ENCODE measurements at places on chromosomes 5 and 9.

DNA sequence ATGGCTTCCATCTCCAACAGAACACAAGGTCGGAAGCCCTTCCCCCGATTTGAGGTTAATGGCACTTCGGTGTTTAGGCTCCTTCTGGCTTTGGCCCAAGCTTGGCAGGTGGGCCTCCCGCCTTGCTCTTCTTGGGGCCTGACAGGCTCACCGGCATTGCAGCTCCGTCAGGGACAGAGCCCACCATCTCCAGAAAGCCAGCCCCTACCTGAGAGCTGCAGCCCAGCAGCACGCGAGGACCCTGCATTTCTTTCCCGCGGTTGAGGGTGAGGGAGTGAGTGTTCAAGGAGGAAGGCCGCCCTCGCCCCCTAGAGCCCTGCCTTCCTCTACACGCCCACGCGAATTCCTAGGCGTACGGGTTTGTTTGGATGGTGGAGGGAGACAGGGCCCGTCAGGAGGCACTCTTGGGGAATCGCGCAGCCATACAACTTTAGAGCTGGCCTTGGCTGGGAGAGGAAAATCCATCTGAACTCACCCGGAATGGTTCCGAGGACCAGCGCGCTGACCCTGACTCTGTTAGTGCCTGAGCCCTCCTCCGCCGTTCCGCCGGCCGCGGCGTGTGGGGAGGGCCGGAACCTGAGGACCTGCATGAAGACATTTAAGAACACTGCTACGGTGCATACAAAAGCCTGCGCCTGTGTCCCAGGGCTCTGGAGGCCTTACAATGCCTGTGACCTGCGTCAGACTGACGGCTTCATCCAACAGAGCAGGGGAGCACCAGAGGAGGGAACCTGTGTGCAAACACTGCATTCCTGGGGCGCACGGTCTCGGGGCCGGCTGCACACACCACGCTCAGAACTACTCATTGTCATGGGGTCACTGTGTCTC is 73.8 kb downstream of the MRPL36 start:
- no peak for DNase-seq

DNA sequence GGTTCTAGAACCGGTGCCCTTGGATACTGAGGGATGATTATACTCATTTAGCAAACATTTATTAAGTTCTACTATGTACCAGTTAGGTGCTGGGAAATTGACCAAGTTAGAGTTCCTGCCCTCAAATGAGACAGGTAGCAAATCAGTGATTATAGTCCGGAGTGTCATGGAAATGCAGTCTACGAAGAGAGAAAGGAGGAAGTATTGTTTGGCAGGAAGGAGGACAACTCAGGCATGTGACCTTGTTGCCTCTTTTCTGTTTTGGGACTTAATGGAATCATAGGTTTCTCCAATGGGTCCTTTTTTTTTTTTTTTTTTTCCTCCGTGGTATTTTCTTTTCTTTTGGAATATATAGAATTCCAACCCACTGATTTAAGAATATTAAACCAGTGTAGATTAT is 28.0 kb downstream of the OSTF1 start:
- no peak for DNase-seq

GRCh38 chr9:132121021-132121420 is 40.8 kb upstream of the NTNG2 start:
- no peak for DNase-seq

- DNase-seq, result no peak
These were observed 229.2 kb upstream of the MPDZ start for GRCh38 chr9:13508681-13509080.

DNA sequence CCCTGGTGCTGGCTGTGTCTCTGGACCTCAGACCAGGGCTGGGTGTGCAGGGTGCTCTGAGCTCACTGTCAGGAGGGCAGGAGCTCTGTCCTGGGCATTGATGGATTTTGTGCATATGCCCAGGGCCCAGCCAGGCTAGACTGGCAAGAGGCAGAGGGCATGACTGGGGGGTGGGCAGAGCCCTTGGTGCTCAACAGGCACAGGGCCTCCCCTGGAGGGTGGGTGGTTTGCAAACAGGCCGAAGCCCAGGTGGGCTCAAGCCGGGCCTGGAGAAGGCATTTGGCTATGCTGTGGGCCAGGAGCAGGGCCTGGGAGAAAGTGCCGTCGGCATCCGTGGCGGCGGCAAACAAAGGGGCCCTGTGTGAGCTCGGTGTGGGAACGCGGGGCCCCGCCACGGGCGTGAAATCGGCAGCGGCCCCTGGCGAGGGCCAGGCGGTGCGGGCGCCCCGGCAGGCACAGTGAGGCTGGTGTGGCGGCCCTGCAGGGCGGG is 1.9 kb upstream of the NRARP start:
- no peak for DNase-seq

DNA sequence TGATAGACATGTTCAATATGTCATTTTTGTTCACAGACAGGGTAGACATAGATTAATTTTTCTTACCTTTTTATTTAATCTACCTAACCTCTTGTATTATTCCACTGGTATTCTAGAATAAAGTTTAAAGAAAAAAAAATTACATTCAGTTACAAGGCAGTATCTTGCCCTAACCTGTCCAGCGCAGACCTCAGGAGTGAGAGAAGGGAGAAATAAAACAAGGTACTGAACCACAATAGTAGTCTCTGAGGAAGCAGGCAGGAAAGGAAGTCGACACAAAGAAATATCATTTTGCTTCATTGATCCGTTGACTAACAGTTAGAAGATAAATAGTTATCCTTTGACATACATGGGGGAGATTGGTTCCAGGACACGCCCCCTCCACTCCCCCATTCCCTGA is 12.5 kb upstream of the ADAMTSL1 start:
- DNase-seq, result no peak

GRCh38 chr5:173246511-173246910 is 11.5 kb upstream of the NKX2-5 start:
- DNase-seq, result no peak

DNA sequence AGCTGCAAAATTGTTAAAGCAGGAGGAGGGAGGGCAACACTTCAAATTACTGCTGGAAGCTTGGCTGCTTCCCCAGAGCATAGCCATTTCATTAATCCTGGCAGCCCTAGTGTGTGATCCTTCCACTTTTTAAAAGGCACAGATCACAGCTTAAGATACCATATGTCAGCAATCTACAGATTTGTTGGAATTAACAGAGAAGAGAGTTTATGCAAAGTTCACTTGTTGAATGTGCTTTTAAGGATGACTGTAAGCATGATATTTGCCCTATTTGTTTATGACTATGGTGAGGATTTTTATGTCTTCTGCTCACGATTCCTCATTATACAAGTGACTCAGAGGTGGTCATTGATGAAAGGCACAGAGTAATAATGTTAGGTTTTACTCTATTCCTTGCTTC is 156.0 kb upstream of the CDKN2B start:
- DNase-seq, result no peak

DNA sequence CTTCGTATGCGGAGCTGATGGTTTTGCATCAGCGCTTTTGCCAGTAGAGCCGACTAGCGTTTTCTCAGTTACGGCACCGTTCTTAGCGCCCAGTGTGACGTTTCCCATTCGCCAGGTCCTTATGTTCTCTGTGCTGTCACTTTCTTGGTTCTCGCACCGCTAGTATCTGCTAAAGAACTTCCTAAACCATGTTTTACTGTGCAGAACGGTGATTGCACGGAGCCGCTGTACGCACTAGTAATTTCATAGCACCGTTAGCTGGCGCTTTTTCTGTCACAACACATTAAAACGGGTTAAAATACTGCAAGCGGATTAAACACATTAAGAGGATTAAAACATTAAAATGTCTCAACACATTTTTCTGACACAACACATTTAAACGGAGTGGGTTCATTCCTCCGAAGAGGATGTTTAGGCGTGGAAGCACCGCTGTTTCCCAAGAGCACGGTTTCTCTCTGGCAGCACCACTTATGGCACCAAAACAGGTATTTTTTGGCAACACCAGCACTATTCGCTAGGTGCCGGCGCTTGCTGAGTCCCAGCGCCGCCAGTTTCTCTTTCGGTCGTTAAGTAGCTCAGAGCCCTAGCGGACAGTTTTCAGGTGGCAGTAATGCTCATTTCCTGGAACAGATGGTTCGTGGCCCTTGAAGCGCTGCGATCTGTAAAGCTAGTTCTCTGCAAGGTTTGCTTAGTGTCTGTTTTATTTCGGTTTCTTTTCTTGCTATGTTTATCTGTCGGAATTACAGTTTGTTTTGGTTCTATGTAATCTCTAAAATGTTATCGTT is 20.3 kb downstream of the ANXA2R start:
- DNase-seq, result no peak

DNA sequence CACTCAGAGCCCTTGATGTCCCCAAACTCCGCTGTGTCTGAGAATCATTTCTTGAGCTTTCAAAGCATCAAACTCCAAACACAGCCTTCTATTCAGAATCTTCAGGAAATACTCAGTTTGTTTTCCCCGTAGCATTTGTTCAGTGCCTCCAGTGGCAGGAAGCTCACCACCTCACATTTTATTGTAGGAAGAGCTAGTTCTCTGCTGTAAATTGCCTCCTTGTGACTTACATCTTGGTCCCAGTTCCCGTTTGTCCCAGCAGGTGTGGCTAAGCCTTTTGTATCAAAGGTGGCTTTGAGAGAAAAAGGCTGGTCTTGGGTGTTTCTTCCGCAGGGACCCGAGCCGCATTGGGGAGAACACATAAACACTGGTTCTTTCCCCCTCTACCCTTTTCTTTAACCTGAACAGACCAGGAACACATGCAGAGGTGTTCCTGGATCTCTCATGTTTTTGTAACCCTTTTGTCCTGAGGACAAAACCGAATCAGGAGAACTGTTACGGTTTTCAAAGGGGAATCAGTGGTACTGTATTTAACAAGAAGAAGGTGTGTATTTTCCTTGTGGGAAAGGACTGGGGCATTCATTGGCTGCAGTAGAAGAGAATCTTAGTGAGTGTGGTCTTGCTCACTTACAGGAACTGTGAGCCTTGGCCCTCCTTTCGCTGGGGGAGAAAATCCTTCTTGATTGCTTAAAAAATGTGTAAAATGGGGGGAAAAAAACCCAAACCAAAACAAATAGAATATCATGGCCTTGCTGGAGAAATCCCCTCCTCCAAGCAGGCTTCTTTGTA is 1.9 kb downstream of the OSMR start:
- DNase-seq, result no peak

DNA sequence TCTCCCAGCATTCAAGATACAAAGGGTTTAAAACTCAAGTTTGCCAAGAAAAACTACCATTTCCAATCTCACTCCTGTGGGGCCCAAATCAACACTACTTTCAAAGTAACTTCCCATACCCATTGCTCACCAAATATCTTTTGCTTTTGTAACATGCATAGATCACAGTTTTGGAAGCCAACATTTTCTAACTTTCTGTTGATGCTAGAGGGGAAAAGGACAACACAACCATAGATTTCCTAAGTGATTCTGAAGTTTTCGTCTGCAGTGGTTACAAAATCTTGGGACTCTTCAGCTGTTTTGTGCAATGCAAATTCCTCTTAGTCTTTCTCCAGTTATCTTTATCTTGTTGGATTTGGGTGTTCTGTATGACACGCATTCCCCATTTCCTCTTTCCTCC is 94.1 kb upstream of the PAPPA start:
- DNase-seq, result no peak

- no peak for DNase-seq
These were observed 139.2 kb upstream of the PALM2AKAP2 start for GRCh38 chr9:109640580-109641371.

DNA sequence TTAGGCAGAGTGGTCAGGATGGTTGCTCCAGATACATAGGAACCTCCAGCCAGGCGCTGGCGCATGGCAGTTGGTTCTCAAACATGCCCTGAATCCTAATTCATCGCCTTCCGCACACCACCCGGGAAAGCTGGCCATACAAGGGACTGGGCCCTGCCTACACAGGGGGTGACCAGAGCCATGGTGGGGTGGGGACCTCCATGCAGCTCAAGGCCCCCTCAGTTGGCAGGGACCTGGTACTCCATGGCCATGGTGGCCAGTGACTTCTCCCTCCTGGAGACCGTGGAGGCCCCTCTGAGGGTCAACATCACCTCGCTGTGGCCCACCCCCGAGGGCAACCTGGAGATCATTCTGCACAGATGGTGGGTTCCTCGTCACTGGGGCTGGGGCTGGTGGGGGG is 26.8 kb downstream of the PAEP start:
- no peak for DNase-seq

GRCh38 chr9:134641990-134642384 is 384 bp downstream of the COL5A1 start:
- no peak for DNase-seq

DNA sequence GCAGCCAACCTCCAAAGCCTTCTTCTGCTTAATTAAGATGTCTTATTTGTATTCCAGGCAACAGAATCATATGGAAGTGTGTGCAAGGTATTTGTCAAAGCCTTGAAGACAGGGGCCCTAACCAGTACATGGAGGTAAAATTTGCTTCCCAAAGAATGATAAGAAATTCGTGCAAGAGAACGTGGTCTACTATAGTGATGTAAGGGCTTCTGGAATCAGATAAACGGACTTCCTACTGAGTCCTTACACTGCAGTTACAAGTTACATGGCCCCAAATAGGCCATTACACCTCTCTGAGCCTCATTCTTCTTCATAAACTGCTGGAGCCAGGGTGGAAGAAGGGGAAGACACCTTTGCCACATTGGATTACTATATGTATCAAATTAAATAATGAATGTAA is 15.9 kb upstream of the ISOC1 start:
- DNase-seq, result no peak

- DNase-seq, result no peak
These were observed 117.9 kb upstream of the SV2C start for GRCh38 chr5:75965292-75965691.
